ENCODE measurements at places on chromosomes 4 and X.

GRCh38 chr4:152099555-152099954 is 338.7 kb upstream of the GATB start:
- DNase-seq = peak; percentile 3

GRCh38 chr4:55509266-55509665 is 37.4 kb downstream of the CLOCK start:
- DNase-seq = no peak

- DNase-seq = no peak
These were observed 96.6 kb downstream of the PHKA2 start for GRCh38 chrX:18887177-18887824.

GRCh38 chr4:147044241-147044640 is 98.6 kb upstream of the TTC29 start:
- DNase-seq = no peak

- no peak for DNase-seq
These were observed 987.2 kb downstream of the PDHA2 start for GRCh38 chr4:96827086-96827485.

DNA sequence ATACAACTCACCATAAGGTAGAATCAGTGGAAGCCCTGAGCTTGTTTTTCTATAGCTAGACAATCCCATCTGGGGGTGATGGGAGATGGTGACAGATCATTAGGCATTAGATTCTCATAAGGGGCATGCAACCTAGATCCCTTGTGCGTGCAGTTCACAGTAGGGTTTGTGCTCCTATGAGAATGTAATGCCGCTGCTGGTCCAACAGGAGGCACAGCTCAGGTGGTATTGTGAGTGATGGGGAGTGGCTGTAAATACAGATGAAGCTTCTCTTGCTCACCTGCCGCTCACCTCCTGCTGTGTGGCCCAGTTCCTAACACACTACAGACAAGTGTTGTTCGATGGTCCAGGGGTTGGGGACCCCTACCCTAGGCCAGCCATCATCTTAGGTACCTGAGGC is 5.9 kb upstream of the GATB start:
- DNase-seq = peak; percentile 15

DNA sequence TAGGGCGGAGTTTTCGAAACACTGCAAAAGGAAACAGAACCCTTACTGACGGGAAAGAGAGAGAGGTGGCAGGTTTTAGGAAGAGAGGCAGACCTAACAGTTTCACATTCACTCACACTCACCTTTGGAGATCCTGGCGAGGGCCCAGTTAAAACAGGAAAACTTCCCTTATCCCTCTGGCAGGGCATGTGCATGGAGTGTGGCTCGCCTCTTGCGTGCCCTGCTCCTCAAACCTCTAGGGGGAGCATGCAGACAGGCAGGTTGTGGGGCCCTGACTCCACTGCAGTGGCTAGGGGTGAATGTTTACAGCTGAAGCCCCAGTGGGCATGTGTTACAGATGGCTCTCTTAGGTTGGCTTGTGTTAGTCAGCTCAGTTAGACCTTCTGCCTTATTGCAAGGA is 451.5 kb downstream of the UBE2NL start:
- no peak for DNase-seq

GRCh38 chr4:94567811-94568210 is 116.1 kb downstream of the PDLIM5 start:
- no peak for DNase-seq

- DNase-seq = no peak
These were observed 1.6 kb downstream of the MAPK10 start for GRCh38 chr4:86358257-86358656.

- peak; percentile 35 for DNase-seq
These were observed 248.9 kb downstream of the SLC7A11 start for GRCh38 chr4:137993232-137993631.

GRCh38 chr4:94680176-94680862 is 77.4 kb upstream of the BMPR1B start:
- DNase-seq = no peak

GRCh38 chr4:83272900-83273299 is 11.7 kb downstream of the COQ2 start:
- no peak for DNase-seq

DNA sequence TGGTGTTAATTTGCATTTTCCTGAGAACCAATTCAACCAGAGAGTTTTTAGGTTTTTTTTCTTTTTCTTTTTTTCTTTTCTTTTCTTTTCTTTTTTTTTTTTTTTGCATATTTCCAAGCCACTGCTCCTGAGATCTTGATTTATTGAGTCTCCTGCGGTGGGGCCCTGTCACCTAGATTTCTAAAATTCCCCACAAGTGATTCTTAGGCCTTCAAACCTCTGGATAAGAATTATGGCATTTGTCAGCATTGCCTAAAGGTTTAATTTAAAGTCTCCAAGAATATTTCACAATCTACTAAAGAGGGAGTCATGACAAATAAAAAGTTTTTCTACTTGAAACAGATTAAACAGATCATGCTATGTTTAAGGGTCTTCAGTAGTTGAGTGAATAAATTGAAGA is 84.9 kb downstream of the GAB1 start:
- no peak for DNase-seq

DNA sequence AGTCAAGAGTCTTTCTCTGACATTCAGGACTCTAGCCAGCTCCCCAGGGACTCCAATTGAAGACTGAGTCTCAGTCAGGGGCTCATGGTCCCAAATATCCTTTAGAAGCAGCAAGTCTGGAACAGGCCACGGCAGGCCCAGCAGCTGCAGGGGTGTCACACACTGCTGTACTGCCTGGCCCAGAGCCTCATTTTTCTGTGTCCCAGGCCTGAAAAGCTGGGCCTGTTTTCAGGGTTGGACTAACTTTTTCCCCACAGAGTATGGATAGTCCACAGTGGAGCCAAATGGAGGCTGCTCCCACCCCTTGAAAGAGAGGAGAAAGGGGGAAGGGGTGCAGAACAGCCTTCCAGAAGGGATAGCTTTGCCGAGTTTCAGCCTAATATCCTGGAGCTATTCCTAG is 146.8 kb upstream of the NALF2 start:
- no peak for DNase-seq

- DNase-seq = no peak
These were observed 279.8 kb downstream of the BCOR start for GRCh38 chrX:39817754-39818470.

GRCh38 chr4:121675715-121676114 is 21.1 kb downstream of the ANXA5 start:
- no peak for DNase-seq

DNA sequence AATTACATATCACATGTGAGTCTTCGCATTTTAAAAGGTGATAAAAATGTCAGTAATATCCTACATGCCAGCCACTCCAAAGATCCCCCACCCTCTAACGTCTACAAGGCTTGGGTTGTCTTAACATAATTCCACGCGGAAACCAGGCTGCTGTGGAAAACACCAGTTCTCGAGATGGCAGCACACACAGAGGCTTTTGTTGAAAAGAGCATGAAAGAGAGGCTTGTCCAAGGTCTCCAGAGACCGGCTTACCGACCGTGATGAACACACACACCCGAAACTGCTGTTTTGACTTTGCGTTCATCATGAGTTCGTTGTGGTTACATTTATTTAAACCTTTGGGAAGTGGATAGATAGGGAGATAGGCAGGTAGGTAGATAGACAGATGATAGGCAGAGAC is 87.9 kb downstream of the CRLF2 start:
- no peak for DNase-seq

GRCh38 chr4:67770422-67770821 is 16.2 kb upstream of the GNRHR start:
- DNase-seq = no peak

DNA sequence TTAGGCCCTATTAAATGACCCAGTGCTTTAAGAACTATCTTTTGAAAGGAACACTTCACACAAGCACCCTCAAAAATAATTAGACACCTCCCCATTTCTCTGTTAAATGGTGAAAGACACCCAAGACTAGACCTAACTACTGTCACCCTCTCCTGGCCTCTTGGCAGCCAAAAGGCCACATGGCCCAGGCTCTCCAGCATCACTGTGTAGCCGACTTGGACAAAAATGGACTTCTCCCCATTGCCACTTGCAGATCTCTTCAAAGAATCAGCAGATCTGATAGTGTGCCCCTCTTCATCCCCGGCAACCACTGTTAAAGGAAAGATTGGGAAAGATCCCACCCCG is 2.0 kb downstream of the MID1IP1 start:
- no peak for DNase-seq

- no peak for DNase-seq
These were observed 1934.9 kb downstream of the ARAP2 start for GRCh38 chr4:34309383-34309906.

DNA sequence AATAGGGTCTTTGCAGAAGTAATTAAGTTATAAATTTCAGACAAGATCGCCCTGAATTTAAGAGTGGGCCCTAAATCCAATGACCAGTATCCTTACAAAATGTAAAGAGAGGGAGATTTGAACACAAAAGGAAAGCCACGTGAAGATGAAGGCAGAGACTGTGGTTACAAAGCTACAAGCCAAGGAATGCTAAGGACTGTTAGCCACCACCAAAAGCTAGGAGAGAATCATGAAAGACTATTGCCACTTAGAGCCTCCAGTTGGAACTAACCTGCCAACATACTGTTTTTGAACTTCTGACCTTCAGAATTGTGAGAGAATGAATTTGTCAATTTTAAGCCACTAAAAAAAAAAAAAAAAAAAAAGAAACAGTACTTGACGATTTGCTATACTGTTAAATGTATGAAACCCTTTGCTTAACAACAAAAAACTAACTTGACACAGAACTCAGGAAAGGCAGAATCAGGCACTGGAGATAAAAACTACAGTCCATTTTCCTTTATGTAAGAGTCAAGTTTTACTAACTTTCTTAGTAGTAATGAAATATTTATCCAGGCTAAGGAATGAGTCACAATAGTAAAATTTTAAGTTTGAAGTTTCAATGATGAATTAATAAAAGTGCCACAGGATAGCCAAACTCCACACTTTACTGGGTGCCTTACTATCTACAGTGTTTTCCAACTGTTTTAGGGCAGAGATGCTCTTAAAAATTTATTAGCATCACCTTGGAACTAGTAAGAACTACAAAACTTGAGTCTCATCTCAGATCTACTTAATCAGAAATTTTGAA is 25.1 kb downstream of the DHX15 start:
- peak; percentile 29 for DNase-seq

DNA sequence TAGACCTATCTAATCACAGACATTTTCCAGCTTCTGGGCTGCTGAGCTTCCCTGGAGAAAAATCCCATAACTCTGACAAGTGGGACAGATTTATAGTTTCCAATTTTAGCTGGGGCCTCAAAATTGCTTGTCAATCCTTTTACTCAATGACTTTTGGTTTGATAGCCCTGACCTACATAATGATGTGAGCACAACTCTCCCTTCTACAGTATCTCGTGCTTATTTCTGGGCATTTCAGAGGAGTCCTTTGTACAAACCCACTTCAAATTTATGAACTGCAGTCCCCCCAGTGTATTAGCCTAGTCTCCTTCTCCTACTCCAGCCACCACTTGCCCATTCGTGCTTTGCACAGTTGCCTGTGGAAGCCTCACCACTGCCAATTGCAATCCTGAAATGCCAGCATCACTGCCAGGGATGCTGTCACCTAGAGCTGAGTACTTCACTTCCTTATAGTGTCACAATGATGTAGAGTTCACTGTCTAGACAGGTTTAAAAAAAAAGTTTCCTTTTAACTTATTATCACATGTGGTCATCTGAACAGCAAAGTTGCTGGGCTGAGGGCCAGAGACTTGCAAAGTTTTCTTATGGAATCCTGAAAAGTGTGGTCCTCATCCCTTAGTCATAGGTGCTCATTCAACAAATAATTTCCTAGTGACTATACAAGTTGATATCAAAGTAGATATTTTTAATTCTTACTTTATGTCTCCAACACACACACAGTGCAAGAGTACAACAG is 21.2 kb downstream of the TRAM1L1 start:
- peak; percentile 60 for DNase-seq

- DNase-seq = no peak
These were observed 192.7 kb upstream of the S100G start for GRCh38 chrX:16457239-16457638.

GRCh38 chrX:104105330-104106262 is 6.7 kb upstream of the ZCCHC18 start:
- DNase-seq = no peak

DNA sequence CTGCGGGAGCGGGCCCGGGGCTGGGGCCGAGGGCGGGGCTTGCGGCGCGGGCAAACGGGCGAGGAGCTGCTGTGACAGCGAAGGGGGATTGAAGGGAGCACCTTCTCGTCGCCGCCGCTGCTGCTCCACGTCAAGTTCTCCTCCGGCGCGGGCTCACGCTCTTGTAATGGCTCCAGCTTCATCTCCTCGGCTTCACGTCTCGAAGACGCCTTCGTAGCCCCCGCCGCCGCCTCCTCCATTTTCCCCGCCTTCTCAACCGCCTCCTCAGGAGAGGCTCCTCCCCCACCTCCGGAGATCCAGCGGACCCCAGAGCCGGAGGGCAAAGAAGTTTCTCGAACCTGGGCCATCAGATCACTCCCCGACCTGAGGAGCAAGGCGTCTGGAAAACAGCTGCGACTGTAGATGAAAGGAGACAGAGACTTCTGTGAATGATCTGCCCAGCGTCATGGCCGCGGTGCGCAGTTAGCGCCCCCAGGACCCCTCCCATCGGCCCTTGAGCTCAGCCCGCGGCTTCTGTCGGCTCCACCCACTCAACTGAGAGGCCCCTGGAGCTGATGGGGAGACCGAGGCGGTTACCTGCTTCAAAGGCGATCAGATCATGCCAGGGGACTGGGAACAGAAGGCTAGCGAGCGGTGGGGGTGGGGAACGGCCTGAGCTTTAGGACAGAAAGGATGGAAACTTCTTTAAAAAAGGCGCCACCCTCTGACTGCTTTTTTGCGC is 895 bp downstream of the USP51 start:
- DNase-seq = peak; percentile 46

DNA sequence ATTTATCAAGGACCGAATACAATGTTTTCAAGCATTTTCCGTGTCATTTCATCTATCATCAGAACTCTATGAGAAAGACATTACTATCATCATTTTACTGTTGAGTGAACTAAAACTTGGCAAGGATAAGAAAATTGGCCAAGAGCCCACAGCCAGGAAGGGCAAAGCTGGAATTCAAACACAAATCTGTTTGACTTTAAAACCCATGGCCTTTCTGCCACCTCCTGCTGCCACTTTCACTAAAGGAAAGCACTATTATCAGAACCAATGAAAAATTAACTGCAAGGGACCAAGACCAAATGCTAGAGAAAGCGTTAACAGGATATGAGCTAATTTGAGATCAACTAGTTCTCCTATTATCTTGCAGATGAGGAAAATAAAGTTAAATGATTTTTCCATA is 2759.2 kb downstream of the ARAP2 start:
- DNase-seq = no peak

GRCh38 chr4:47737326-47737725 is 100.5 kb downstream of the CORIN start:
- no peak for DNase-seq

GRCh38 chrX:52995987-52996331 is 37.6 kb upstream of the FAM156A start:
- DNase-seq = no peak

- peak; percentile 1 for DNase-seq
These were observed 185.3 kb downstream of the MAPK10 start for GRCh38 chr4:86174506-86174905.

Data from ELR (cell line).